CD14-positive monocyte (primary cell): ENCODE measurements at places on chromosomes 2 and 18.

GRCh38 chr2:233462202-233462785 lies 104.3 kb downstream of the USP40 start:
- no peak for DNase-seq

- no peak for DNase-seq
Measured at GRCh38 chr2:54455563-54456361, at the start of gene SPTBN1. Gene SPTBN1, plus strand, starts transcription at chr2:54456327. Its CDS starts 70,092 bp downstream, at chr2:54526419.

DNA sequence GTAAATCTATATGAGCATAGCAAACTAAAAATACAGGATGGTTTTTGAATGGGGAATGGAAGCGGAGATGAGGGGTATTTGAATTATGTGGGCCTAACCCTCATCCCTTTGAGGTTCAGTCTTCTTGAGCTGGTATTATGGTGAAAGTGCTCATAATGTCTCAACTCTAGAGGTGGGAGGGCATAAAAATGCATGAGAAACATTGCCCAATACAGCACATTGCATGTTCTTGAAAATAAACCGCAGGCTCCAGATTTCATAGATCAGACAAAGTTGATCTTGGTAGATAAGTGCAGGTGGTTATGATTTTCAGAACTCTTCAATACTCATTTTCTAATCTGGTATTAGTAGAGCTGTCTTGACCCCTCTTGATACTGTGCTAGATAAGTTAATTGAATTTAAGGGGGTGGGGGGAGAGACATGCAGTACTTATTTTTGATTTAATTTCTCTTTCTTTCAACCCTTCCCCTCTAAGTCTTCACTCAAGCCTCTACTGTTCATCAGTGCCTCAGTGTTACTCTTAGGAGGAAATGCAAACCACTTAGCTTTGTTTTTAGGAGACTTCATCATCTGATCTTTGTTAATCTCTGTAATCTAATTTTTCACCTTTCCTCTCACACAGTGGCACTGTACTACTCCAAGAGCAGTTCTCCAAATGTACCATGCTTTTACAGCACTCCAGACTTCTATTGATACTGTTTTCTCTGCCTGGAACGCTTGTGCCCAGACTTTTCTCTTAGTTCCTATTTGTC lies 22.2 kb downstream of the XRCC5 start:
- no peak for DNase-seq

DNA sequence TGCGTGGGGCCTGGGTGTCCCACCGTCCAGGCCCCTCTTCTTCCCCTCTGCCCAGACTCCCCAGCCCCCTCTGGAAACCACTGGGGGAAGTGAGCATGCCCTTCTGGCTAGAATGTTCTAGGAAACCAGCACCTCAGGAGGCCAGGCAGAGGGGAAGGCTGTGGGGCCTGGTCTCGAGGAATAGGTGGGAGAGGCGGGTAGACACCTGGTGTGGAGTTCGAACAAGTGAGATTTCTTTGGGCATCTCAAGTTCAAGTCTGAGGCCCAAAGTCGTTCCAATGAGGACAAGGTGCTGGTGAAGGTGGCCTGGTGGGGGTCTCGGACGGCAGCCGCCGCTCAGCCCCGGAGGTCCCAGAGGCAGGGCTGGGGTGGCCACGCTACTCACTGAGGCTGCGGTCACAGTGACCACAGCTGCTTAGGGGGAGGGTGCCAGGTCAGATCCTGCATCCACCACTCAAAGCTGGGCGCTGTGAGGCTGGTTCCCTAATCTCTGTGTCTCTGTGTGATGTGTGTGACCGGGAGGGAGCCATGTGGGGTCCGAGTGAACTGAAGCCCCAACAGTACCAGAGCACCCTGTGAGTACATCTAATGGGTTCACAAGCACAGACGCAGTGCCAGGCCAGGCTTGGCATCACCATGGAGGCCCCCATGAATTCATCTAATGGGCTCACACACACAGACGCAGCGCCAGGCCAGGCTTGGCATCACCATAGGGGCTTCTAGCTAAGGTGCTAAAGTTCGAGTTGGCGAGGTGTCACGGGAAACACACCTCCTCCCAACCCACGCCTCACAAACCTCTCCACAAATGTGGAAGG lies 26.5 kb upstream of the PXDN start:
- no peak for DNase-seq

- no peak for DNase-seq
Measured at GRCh38 chr2:74379851-74380789, at the start of gene DCTN1. Gene DCTN1, minus strand, starts transcription at chr2:74380311. Its CDS starts 274 bp downstream, at chr2:74380037.

DNA sequence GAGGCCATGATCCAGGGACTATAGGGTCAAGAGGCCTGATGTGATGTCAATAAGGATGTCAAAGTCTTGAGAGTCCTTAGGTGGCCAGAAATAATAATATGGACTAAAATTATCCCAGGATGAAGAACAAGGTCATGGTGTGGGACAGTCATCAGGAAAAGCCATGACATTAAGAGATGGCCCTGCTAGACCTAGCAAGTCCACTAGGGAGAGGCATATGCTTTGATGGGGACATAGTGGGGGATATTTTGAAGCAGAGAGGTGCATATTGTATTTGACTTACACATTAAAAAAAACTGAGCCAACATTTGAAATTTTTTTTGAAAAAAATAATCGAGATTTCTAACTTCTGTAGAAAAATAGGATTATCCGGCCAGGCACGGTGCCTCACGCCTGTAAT lies 53.3 kb upstream of the CXCR4 start:
- DNase-seq: no peak

DNA sequence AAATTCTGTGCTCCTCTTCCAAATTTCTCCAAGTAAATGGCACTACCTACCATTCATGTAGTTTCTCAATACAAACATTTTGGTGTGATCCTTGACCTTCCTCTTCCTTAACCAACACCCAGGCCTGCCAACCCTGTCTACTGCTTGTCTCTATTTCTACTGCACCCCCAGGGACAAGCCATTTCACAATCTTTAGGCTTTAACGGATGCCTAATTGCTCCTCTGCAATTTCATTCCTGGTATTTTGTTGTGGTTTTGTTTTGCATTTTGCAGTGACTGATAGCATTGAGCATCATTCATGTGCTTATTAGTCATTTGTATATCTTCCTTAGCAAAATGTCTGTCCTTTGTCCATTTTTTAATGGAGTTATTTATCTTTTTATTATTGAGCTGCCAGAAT lies 10.0 kb downstream of the FAP start:
- peak; percentile 16 for DNase-seq

GRCh38 chr18:73688851-73689711 lies 458.6 kb downstream of the FBXO15 start:
- peak; percentile 6 for DNase-seq

DNA sequence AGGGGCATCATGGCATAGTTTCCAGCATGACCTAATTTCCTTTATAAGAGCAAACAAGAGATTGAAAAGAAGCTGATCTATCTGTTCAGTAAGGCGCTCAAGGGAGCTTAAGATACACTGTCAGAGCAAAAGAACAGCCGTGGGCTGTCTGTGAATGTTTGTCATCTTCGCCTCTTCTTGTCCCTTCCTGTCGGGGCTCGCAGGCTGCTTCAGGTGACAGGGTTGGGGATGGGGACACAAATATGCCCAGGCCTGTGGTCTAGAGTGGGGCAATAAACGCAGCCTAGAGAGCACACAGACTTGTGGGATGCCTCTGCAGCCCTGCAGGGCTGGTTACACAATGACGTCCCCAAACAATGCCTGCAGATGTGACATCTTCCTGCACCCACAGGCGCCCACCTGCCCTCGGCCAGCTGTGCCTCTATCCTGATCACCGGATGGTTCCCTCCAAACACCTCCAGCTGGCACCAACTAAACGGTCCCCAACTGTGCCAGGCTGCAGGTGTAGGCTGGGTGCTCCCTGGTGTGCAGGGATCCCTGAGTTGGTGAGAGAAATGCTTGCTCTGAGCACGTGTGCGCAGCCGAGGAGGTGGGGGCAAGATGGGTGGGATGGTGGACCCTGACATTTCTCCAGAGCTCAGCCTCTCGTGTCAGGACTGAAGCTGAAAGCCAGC lies 72.8 kb downstream of the EDAR start:
- no peak for DNase-seq

GRCh38 chr2:118044103-118044716 lies 30.3 kb upstream of the CCDC93 start:
- no peak for DNase-seq

GRCh38 chr2:128327180-128327964 lies 8.7 kb upstream of the HS6ST1 start:
- no peak for DNase-seq

- DNase-seq: no peak
Measured at GRCh38 chr18:11511434-11512095, 97.8 kb upstream of the SLC35G4 start.

- DNase-seq: no peak
Measured at GRCh38 chr2:240319221-240319854, 116.1 kb upstream of the GPC1 start.

DNA sequence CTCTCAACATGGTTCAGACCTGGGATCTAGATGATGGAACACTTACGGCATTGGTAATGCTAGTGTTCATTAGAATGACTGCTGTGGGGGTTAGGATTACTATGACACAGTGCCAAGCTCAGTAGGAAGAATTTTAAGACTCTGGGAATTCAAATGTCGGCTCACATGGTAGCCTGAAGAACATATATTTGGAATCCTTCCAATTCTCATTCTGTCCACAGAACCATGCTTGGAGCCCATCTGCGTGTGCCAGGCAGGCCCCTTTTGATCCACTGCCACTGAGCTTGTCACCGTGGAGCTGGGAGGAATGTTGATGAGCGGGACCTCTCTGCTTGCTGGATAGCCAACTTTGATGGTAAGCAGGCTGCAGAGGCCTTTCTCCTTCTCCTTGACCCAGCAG lies 322.0 kb upstream of the SOX11 start:
- DNase-seq: no peak

GRCh38 chr18:47591429-47591828 lies 339.0 kb downstream of the SMAD2 start:
- DNase-seq: no peak

DNA sequence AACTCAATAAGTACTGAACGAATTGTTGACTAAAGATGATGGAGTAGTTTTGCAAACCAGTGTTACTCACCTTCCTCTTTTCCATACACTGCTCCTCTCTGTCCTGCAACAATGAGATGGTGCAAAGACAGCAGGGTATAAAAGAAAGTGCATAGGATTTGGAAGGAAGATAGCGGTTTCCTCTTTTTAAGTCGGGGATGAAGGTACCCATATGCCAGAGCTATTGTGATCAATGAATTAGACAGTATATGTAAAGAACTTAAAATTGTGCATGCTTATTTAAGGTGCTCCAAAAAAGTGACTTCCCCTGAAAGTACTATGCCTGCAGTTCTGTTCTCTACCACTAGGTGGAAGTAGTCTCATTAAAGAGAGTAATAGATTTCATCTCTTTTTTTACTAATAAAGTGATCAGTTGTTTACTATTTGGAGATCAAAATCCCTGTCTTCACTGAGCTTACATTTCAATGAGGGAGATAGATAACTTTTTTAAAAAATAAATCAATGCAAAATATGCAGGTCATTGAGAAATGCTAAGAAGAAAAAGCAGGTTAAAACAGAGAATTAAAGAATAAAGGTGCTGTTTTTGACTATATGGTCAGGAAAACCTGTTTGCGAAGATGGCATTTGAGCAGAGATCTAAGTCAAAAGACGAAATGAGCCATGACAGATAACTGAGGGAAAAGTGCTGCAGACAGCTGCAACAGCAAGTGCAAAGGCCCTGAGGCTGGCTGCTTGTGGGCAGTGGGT lies 339.7 kb upstream of the SLC14A2 start:
- peak; percentile 31 for DNase-seq

- no peak for DNase-seq
Measured at GRCh38 chr2:181036445-181036844, 56.0 kb downstream of the UBE2E3 start.

GRCh38 chr18:64333584-64333983 lies 184.7 kb upstream of the LINC00305 start:
- DNase-seq: no peak
